ENCODE measurements at places on chromosomes 16 and 17. TPM values are rescaled to one million over a fixed set of nuclear protein-coding genes. Genes with fewer than 3 reads are reported as not detected.

GRCh38 chr17:68356520-68356919 is 65.2 kb downstream of the ARSG start:
- DNase-seq, result peak; percentile 56

DNA sequence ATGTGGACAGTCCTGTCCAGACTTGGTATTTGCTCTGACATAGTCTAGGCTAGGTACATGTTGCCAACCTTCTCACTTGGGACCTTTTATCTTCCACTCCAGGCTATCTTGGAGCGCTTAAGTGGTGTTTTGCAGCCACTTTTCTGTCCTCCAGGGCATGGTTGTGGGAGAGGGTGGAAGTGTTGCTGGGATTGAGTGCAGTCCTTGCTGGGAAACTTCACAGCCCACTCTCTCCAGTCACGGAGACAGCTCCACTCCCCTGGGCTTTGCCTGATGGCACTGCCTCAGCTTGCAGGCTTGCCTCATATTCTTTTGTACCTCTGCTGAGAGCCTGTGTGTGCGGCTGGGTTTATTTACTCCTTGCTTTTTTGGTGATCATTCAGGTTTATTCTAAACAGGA is 17.4 kb downstream of the RPA1 start:
- no peak for DNase-seq

DNA sequence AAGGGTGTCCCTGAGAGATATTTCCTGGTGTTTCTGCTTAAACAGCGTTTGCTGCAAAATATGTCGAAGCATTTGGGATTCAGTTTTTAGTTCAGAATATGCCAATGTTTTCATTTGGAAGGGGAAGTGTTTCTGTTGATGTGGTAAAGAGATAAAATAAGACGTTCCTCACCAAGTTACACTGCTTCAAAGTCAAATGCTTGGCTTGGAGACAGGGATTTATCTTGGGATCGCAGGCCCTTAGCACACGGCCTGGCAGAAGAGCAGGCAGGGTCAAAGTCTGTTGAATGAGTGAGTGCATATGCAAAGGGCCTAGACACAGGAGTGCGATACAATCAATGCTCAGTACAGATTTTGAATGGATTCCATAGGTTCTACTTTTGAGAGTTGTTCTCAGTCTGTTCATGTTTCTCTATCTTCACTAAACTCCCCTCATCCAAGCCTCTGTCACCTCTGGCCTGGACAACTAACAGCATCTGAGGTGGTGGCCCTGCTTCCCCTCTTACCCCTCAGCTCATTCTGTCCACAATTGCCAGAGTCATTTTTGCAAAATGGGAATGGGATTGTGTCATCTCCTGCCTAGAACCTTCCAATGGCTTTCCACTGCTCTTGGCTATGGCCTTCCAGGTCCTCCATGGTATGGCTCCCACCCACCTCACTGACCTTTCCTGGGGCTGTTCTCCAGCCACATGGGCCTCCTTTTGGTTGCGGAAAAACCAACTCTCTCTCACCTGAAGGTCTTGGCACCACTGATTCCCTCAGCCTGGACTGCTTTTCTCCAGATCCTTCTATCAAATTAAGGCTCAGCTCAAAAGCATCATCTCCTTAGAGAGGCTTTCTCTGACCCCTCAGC is 3.2 kb downstream of the DEXI start:
- DNase-seq, result no peak

DNA sequence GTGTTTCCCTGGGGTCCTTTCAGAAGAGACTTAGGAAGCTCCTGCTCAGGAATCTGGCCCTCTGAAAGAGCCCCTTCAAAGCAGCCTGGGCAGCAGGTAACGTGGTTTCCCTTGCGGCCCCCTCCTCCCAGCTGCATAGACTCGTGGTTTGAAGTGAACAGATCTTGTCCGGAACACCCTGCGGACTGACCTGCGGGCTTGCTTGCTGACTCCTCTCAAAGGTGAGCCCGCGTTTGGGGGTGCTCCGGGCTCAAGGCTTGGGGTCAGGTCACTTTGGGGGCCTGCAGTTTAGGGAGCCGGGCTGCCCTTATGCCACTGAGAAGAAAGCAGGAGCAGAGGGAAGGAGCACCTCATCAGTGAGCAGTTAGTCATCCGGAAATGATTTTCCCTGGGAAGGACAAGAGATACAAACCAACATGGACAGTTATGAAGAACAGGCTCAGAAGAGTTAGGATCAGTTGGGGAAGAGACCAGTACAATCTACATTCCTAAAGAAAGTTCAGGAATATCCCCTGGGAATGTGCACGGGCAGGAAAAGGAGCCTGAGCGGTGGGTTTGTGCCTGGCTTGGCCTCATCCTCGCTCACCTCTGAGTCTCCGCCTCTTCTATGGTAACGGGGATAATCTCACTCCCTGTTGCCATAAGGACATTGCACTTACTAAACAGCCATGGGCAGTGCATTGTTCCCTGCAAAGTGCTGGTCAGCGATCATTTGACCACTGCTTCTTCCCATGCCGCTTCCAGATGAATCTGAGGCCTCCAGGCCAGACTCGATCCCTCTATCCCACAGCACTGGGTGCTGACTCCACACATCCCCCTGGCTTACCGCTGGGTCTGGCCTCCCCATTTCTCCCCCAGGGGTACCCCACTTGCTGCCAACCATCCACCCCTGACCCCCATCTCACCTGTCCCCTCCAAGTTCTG is 10.0 kb downstream of the LDHD start:
- no peak for DNase-seq

DNA sequence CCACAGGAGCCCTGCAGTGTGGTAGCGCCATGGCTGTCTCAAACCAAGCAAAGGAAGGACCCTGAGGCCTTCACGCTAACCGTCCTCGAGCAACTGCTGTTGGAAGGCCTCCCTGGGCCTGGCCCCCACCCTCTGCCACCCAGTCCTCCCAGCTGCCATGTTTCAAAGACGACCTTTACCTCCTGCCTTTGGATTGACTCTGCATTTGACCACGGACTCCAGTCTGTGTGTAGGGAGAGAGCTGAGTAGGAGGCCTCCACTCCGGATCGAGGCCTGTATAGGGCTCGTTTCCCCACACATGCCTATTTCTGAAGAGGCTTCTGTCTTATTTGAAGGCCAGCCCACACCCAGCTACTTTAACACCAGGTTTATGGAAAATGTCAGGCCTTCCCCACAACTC is 24.3 kb downstream of the PLCD3 start:
- no peak for DNase-seq

DNA sequence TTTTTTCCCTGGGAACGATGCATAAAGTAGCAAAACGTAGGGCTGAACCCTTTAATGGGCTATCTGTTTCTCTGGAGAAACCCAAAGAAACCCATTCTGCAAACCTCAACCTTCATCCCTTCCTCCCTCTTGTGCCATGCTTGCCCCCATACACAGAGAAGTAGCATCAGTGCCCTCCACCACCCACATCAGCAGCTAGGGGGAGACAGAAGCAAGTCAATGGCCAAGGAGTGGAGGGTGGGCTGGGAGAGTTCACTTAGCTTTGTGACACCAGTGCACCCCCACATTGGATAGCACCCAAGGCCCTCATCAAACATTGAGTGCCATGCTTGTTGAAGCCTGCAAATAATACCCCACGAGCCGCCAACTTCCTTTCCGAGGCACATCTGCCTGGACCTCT is 282.4 kb downstream of the ABCC12 start:
- DNase-seq, result no peak

DNA sequence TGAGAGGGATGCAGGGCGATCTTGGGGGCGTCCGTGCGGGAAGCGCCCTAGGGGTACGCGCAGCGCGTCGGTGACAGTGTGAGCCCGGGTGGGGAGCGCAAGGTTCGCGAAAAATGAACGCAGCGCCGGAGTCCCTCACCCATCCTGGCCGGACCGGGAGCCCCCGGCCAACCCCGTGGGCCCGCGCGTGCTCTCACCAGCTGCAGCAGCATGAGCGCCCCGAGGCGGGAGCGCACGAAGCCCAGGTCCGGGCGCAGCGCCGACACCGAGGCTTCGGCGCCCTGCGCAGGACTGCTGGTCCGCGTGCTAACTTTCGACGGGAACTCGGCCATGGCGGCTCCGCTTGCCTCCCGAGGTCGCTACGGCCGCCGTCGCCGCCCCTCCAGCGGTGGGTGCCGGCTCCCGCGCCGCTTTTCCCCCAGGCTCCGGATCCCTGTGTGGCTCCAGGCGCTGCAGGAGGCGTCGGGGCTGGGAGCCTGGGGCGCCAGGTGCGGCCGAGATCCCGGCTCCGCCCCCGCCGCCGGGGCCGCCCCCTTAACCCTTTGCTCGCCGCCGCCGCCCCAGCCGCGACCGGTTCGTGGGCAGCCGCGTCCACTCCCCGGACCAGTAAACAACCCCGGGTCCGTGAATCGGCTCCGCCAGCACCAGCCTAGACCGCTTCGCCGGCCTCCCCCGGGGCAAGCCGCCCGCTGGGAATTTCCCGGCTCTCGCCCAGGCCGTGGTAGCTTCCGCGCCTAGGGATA is at the start of gene PLLP:
Gene PLLP, minus strand, starts transcription at position 464 of the 743 bp plus-strand sequence. Its CDS starts 132 bp downstream, at position 332.
- peak; percentile 73 for DNase-seq

- peak; percentile 48 for DNase-seq
Measured at GRCh38 chr17:44557651-44558285, 484 bp downstream of the FZD2 start.

PYY gene
- total RNA-seq, result not detected

AIPL1 gene
- total RNA-seq, result not detected

PDP2 gene
- 28.7 TPM for total RNA-seq

FASN gene
- total RNA-seq, result 82.6 TPM

Measured in activated naive CD4-positive, alpha-beta T cell treated with anti-CD3 and anti-CD28 coated beads, Interleukin-2, amount 50 U/mL, for 72 hours (primary cell).